Hematopoietic multipotent progenitor cell (in vitro differentiated cells): ENCODE measurements at places on chromosomes 3 and 15.

DNA sequence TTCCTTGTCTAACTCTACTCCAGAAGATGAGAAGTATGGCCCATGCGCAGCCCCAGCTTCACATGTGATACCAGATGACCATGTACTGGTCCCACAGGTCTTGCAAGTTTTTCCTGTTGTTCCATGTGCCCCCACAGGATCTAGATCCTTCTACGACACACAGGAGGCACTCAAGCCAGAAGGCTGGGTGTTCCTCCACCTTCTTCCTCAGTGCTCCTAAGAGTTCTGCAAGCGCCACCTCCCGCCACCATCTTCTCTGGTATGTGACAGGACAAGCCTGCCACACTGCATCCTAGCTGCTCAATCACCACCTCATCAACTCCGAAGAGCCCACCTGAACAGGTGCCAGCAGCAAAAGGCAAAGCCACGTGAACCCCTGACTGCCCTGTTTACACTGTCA lies 43.1 kb downstream of the XXYLT1 start:
- DNase-seq: no peak

- DNase-seq: no peak
Observed at GRCh38 chr3:5041315-5041714, 62.1 kb downstream of the BHLHE40 start.

GRCh38 chr3:189132231-189132671 lies 39.5 kb upstream of the TPRG1 start:
- DNase-seq: peak; percentile 32

- DNase-seq: no peak
Observed at GRCh38 chr3:14322001-14322400, 80.4 kb upstream of the SLC6A6 start.

GRCh38 chr3:46960081-46960701 lies 16.4 kb downstream of the CCDC12 start:
- no peak for DNase-seq

DNA sequence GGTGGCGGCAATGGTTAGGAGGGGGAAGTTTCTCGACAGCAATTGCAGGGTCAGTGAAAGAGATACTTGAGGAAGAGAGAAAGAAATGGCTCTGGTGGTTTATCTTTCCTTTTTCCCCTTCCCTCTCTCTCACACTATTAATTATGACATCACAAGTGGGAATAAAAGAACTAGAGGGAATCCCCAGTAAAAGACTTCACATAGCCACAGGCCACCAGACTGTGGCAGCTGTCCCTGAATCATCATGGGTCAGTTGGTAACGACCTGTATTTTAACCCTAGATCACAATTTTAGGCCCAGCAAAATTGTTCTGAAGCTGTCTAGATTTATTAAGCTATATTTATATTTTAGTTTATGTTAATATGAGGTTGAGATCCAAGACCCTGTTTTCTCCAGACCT lies 40.3 kb downstream of the MBNL1 start:
- DNase-seq: no peak

DNA sequence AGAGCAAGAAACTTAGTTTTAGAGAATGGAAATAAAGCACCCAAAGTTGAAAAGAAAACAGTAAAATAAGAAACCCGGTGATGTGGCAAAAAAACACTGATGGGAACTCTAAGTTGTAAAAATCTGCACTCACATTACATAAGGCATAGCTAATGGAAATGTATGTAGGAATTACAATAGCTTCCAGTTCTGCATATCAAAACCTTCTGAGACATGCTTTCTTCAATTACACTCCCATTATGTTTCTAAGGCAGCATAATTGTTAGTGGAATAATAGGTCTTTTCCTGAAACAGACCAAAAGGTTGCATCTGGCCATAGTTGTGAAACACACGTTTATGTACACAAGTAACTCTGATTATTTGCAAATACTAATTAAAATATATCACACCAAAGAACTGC lies 41.4 kb downstream of the SLC30A4 start:
- DNase-seq: no peak

DNA sequence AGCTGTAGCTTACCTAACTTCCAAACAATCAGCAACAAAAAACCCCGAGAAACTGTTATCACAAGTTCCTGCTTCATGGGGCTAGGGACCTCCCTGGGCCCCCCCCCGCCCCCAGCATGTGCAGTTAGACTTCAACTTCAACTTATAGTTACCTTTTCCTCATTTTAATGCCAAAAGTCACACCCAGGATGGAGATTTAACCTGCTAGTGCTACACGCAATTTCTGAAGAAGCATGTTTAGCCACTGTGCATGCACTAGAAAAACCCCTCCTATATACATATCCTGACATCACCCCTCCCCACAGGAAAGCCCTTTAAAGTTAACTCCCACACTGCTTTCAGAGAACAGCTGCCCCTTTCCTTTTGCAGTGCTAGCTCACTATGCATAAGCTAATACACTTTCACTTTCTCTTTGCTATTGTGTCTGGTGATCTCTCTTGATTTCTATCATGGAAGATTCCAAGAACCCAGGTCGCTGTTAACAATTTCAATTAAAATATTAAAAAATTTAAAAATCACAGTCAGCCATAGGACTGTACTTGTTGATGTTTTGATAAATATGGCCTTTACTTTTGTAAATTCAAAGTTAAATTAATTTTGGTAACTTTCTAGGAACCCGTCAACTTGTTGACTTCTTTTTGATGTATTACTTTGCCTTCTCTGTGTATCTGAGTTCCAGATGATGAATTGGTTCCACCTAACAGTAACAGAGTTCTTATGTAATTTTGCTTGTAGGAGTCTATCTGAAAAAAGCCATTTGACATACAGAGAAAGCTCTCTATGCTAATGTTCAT lies 75.2 kb upstream of the ACAD9 start:
- peak; percentile 83 for DNase-seq

DNA sequence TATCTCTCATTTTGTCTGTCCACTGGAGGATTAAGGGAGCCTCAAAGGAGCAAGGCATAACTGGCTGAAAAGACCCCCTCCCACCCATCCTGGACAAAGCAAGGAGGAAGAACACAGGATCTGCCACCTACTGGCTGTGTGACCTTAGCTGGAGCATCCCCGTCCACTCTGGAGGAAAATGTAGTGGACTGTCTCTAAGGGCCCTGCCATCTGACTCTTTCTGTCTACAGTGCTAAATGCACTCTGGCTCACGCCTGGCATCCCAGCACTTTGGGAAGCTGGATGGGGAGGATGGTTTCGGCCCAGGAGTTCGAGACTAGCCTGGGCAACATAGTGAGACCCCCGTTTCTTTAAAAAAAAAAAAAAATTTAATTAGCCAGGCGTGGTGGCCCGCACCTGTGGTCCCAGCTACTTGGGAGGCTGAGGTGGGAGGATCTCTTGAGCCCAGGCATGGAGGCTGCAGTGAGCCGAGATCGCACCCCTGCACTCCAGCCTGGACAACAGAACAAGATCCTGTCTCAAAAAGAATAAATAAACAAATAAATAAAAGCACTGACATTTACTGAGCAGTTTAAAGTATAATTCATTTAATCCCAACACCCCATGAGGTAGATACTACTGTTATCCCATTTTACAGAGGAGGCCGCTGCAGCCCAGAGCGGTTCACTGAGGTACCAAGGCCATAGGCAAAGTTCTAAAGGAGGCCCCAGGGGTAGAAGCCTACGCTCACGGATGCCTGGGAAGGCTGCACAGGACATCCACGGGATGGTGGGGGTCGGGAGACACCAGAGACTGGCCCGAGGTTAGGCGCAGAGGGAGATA lies 1.1 kb downstream of the TBC1D2B start:
- no peak for DNase-seq

DNA sequence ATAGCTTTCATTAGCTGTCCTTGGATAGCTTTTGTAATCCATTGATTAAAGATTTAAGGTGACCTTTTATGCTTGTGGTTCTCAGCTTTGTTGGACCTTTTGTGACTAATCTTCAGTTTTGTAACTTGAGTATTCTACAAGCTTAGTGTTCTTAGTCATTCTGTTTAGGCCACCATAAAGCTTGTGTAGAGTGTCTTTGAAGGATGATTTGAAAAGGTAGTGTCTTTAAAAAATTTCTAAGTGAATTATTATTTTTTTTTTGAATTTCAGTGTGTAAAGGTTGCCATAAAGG lies 7.5 kb downstream of the MORF4L1 start:
- no peak for DNase-seq

DNA sequence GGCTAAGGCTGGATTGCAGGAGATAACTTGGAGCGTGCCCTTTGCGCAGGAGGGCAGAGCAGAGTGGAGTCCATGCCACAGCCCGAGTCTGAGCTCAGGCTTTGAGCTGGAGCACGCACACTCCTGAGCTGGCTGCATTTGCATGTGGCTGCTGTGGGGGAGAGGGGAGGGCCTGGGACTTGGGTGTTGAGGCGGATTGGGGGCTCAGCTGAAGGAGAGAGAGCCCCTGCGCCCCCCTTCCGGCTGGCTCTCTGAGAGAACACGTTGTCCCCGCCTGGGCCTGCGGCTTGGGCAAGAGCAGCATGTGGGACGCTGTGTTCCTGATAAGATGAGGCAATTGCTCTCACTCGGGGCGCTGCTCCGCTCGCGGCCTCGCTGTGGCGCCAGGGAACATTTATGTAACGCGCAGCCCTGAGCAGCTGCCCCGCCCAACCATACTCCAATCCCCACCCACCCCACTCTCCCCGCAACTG lies 39.1 kb downstream of the KLF13 start:
- DNase-seq: peak; percentile 88

DNA sequence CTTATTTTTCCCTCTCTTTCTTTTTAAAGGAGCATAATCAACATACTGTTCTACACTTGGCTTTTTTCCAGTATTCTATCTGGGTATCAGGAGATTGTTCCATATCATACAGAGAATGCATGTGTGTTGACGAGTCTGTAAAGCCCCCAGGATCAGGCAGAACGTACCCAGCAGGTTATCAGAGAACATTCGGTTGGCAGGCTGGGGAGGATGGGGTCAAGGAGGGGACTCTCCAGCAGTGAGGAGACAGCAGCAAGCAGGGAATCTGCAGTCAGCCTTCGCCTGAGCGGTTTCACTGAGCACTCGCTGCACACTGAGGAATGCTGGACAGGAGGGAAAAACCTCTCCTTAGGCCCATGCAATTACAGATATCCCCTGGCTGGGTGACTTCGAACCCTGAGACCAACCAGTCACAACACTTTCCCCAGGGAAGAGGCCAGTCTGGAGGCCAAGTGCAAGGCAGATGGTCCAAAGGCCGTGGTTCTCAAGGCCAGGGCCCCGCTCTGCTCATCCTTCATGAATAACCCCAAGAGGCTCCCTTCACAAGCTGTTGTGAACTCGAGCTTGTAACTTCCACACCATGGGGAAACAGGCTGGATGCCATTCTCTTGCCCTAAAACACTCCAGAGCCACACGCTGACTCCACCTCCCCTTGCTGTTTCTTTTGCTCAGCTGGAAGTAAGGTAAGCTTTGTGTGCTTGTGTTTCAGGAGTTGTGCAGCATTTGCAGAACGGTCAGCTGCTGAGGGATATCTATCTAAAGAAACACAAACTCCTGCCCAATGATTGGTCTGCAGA lies 60.1 kb downstream of the PXYLP1 start:
- no peak for DNase-seq

- peak; percentile 80 for DNase-seq
Observed at GRCh38 chr3:13069495-13069894, 3.7 kb downstream of the IQSEC1 start.

- DNase-seq: no peak
Observed at GRCh38 chr3:52086976-52087663, 30.7 kb upstream of the DUSP7 start.

GRCh38 chr3:112778353-112778948 lies 68.2 kb downstream of the CD200R1L start:
- DNase-seq: no peak

DNA sequence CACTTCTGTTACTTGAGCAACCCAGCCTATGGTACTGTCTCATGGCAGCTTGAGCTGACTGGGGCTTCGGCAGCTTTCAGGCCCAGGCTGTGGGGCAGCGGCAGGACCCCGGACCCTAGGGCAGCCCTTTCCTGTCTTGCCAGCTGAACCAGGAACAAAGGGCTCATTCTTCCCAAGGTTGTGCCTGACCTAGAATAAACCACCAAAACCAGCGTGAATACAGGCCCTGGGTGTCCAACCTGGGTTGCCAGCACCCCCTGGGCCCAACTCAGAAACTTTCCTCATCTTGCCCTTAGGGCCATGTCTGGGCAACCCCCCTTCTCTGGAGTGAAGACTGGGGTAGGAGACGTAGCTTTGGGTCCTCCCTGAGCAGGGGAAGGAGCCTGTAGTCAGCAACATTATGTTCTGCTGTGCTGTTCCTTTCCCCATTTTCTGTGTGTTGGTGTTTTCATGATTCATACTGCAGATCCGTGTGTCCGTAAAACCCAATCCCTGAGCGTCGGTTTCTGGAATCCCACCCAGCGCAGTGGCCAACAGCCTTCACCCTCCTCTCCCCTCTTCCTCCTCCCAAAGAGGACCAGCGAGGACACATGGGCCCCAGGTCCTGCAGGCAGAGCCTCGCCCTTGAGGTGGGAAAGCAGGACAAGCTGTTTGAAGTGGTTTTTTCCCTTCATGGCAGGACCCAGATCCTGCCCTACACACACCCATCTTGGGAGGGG lies 33.5 kb downstream of the TKT start:
- DNase-seq: no peak

GRCh38 chr15:28208583-28208982 lies 109.5 kb upstream of the OCA2 start:
- no peak for DNase-seq

DNA sequence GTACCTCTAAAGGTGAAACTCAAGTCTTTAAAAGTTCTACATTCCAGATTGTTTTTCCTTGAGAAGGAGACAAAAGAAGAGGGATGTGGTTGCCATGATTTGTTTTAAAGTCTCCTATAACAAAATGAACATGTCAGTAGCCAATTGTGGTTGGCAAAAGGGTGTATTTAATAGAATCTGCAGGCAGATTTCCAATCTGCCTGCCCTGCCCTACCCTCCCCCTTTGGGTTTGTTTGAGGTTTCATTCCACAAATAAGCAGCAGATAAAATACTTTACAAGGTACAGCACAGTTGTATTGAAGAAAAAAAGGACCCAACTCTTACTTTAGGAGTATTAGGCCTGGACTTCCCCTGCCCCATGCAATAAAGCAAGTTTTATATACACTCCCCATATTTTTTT lies 59.5 kb downstream of the MLH1 start:
- no peak for DNase-seq

- no peak for DNase-seq
Observed at GRCh38 chr3:94146455-94146854, 83.6 kb downstream of the NSUN3 start.

DNA sequence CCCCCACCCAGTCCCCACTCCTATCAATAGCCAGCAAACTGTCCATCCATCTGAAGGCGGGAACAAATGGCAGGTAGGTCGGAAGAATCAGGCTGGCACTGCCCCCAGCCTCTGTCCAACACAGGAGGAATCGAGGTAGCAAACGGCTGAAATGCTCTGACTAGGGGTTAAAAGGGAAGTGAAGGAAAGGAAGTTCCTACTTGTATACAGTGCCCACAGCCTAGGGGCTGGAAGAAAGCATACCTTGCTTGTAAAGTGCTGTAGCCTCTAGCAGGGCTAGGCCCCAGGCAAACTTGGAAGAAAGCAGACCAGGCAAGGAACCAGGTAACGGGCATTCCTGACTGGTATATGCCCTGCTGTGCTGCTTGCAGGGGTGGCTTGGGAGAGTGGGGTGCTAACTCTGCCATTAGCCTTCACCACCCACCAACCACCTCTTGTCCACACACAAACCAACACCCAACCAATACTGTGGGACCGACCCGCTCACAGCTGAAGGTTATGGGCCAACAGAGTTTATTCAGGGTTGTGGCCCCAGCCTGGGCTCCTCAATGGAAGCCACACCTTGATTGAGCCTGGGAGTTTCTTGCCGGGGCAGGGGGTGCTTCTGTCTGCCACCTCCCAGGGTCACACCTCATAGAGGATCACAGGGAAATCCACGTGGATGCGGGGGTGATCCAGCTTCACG lies 2.4 kb downstream of the TUSC2 start:
- no peak for DNase-seq

GRCh38 chr15:63370764-63371163 lies 10.9 kb downstream of the CA12 start:
- no peak for DNase-seq
